Central memory CD8-positive, alpha-beta T cell (primary cell): ENCODE measurements at places on chromosomes 2 and 18.

- H3K36me3 ChIP-seq = no peaks in the 10 kb centered on the region
- no peak overlapping the region for H3K27ac ChIP-seq
- H3K27me3 ChIP-seq = peaks cover 31% of the 10 kb centered on the region
- DNase-seq = no peak
- no peaks in the 10 kb centered on the region for H3K4me1 ChIP-seq
Observed at GRCh38 chr18:8958660-8959059, 143.8 kb upstream of the NDUFV2 start.

- H3K4me3 ChIP-seq = no peak overlapping the region
- no peak for DNase-seq
- peaks cover 4% of the 10 kb centered on the region for H3K27me3 ChIP-seq
- no peaks in the 10 kb centered on the region for H3K4me1 ChIP-seq
- no peak overlapping the region for H3K27ac ChIP-seq
- H3K36me3 ChIP-seq = no peaks in the 10 kb centered on the region
Observed at GRCh38 chr18:45518311-45519155, 96.7 kb upstream of the SLC14A2 start.

- H3K36me3 ChIP-seq = peaks cover 3% of the 10 kb centered on the region
- H3K4me3 ChIP-seq = no peak overlapping the region
- no peaks in the 10 kb centered on the region for H3K4me1 ChIP-seq
- H3K27ac ChIP-seq = no peak overlapping the region
- no peaks in the 10 kb centered on the region for H3K27me3 ChIP-seq
Observed at GRCh38 chr18:56799756-56800155, 148.6 kb downstream of the WDR7 start.

GRCh38 chr18:26436176-26437051 lies 111.9 kb downstream of the KCTD1 start:
- H3K27ac ChIP-seq = no peak overlapping the region
- no peaks in the 10 kb centered on the region for H3K4me1 ChIP-seq
- H3K36me3 ChIP-seq = no peaks in the 10 kb centered on the region

GRCh38 chr18:22067109-22067508 lies 102.3 kb upstream of the GATA6 start:
- DNase-seq = no peak
- H3K4me1 ChIP-seq = no peaks in the 10 kb centered on the region
- no peak overlapping the region for H3K4me3 ChIP-seq
- no peaks in the 10 kb centered on the region for H3K36me3 ChIP-seq

- H3K4me1 ChIP-seq = peaks cover 85% of the 10 kb centered on the region
- H3K36me3 ChIP-seq = peaks cover 13% of the 10 kb centered on the region
Observed at GRCh38 chr2:68404164-68404563, 39.1 kb downstream of the PLEK start.

DNA sequence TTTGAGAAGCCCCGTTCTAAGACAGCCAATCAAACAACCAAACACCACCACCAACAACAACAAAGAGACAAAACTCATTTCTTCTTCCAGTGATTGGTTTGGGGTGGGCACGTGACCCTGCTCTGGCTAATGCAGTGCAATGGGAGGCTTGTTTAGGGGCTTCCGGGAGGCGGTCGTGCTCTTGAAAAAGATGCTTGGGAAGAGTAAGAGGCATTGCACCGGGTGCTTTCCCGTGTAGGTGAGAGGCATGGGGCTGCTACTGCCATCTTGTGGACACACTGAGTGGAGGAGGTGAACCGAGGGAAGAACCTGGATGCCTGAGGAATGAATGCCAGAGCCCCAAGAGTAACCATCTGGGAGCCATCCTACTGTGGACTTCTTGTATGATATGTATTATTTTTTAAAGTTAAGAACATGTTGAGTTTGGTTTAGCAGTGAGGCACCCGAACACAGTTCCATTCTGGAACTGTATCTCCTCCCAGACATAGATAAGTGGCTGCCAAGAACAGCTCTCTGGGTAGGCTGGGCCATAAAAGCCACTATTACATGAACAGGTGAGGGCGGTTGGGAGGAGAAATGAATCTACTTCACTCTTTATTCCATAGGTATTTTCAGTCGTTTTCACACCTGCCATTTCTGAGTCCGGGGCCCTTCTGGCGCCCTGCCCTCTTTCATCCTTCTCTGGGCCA lies 19.1 kb upstream of the ARHGAP25 start:
- peak overlapping the region; percentile 42 for H3K4me3 ChIP-seq
- H3K4me1 ChIP-seq = peaks cover 66% of the 10 kb centered on the region
- no peaks in the 10 kb centered on the region for H3K36me3 ChIP-seq
- peak overlapping the region; percentile 66 for H3K27ac ChIP-seq
- DNase-seq = no peak

DNA sequence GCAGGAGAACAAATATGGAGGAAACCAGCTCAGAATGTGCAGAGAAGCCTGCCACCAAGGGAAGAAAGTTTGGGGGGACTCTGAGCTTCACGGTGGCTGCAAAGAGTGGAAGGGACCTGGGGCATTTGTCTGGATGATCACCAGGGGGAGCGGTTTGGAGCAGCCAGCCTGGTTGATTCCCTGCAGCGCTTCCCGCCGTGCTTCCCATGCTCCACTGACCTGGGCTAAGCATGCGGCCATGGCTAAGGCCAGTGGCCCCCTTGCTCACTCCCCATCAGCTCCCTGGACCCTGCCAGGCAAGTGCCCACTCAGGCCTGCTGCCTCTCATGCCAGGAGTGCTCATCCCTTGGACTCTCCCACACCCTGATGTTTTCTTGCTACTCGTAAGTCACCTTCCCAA lies 27.0 kb downstream of the NTSR2 start:
- no peaks in the 10 kb centered on the region for H3K36me3 ChIP-seq
- H3K4me1 ChIP-seq = no peaks in the 10 kb centered on the region
- H3K27me3 ChIP-seq = peaks cover 26% of the 10 kb centered on the region
- H3K27ac ChIP-seq = no peak overlapping the region

DNA sequence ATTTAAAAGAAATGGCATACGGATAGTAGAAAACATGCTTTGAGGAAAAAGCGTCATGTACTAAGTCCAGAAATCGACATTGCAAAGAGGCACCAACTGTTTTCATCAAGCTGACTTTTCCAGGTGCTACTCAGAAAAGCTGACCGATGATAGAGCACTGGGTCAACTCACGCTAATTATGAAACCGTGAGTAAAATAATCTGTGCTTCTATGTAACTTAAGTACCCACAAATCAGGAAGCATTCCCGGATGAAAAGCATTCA lies 353 bp upstream of the NUP35 start:
- H3K27ac ChIP-seq = peak overlapping the region; percentile 91
- peaks cover 20% of the 10 kb centered on the region for H3K4me1 ChIP-seq
- H3K4me3 ChIP-seq = peak overlapping the region; percentile 88
- DNase-seq = no peak

- no peak for DNase-seq
- H3K36me3 ChIP-seq = no peaks in the 10 kb centered on the region
- H3K27me3 ChIP-seq = peaks cover 45% of the 10 kb centered on the region
- no peak overlapping the region for H3K27ac ChIP-seq
Observed at GRCh38 chr2:19574778-19575260, 216.4 kb upstream of the OSR1 start.

- peaks cover 22% of the 10 kb centered on the region for H3K4me1 ChIP-seq
- H3K36me3 ChIP-seq = peaks cover 11% of the 10 kb centered on the region
Observed at GRCh38 chr2:126652323-126652891, 3.6 kb upstream of the GYPC start.

- no peak for DNase-seq
- H3K4me1 ChIP-seq = no peaks in the 10 kb centered on the region
- no peaks in the 10 kb centered on the region for H3K36me3 ChIP-seq
- H3K27me3 ChIP-seq = peaks cover 76% of the 10 kb centered on the region
- H3K4me3 ChIP-seq = no peak overlapping the region
Observed at GRCh38 chr18:63888470-63889190, 1.1 kb downstream of the SERPINB2 start.

DNA sequence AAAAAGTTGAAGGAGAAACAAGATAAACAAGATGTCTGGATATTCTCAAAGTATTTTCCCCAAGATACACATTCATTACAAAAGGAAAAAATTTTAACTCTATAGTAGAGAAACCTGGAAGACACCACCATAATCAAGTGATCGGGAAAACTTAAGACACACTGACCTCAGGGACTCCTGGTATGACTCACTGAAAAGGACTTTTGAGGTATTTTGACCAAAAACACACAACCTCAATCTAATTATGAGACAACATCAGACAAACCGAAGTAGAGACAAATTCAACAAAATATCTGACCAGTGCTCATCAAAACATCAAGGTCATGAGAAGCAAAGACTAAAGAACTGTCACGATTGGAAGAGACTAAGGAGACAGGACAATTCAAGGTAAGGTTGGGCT lies 34.7 kb downstream of the LPIN2 start:
- H3K27ac ChIP-seq = peak overlapping the region; percentile 88
- peak overlapping the region; percentile 70 for H3K4me3 ChIP-seq
- peaks cover 74% of the 10 kb centered on the region for H3K4me1 ChIP-seq
- no peak for DNase-seq
- peaks cover 17% of the 10 kb centered on the region for H3K36me3 ChIP-seq
- H3K27me3 ChIP-seq = no peaks in the 10 kb centered on the region

GRCh38 chr2:236746833-236747232 lies 177.2 kb downstream of the ACKR3 start:
- peaks cover 71% of the 10 kb centered on the region for H3K27me3 ChIP-seq
- no peaks in the 10 kb centered on the region for H3K36me3 ChIP-seq
- H3K4me1 ChIP-seq = no peaks in the 10 kb centered on the region

GRCh38 chr2:17594533-17595401 lies 54.3 kb downstream of the VSNL1 start:
- DNase-seq = no peak
- peaks cover 15% of the 10 kb centered on the region for H3K27me3 ChIP-seq
- no peak overlapping the region for H3K4me3 ChIP-seq
- H3K4me1 ChIP-seq = no peaks in the 10 kb centered on the region
- no peak overlapping the region for H3K27ac ChIP-seq
- no peaks in the 10 kb centered on the region for H3K36me3 ChIP-seq

- peak overlapping the region; percentile 78 for H3K4me3 ChIP-seq
- peak; percentile 23 for DNase-seq
- peaks cover 31% of the 10 kb centered on the region for H3K4me1 ChIP-seq
- H3K36me3 ChIP-seq = peaks cover 17% of the 10 kb centered on the region
- peaks cover 11% of the 10 kb centered on the region for H3K27me3 ChIP-seq
- H3K27ac ChIP-seq = peak overlapping the region; percentile 95
Observed at GRCh38 chr18:58863539-58864145, 1.0 kb upstream of the ZNF532 start.

- H3K27me3 ChIP-seq = peaks cover 18% of the 10 kb centered on the region
- H3K36me3 ChIP-seq = peaks cover 1% of the 10 kb centered on the region
- no peak for DNase-seq
- no peaks in the 10 kb centered on the region for H3K4me1 ChIP-seq
- H3K27ac ChIP-seq = no peak overlapping the region
Observed at GRCh38 chr2:15073664-15074063, 441.1 kb downstream of the LRATD1 start.

- no peaks in the 10 kb centered on the region for H3K4me1 ChIP-seq
- no peak for DNase-seq
Observed at GRCh38 chr2:198127627-198128026, 323.2 kb downstream of the PLCL1 start.

DNA sequence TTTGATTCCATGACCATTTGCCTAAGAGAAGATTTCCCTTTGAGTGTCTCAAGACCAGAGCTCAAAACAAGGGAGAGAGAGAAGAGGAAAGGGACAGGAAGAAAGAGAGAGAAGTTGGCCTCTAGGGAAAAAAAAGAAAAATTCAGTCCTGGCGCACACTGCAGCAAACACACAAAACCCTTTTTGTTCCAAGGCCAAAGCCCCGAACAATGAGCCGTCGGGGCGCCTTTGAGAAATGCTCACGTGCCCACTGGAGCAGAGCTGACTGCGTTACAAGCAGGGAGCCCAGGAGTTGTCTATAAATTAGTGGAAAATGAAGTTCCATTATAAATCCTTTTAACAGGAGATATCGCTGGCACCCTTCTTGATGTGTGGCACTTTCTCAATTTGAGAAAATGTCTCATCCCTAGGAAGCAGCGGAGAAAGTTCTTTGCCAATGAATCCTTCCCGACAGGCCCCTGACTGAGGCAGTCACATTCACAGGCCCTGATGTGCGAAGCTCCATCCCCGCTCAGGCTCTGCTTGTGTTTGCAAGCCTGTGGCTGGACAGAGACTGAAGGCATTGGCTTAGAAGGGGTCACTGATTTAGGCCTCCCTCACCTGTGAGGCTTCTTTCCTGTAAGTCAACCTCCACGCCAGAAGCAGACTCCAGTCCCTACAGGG lies 32.1 kb upstream of the NCKAP5 start:
- no peaks in the 10 kb centered on the region for H3K27me3 ChIP-seq
- no peak overlapping the region for H3K27ac ChIP-seq
- H3K36me3 ChIP-seq = no peaks in the 10 kb centered on the region
- no peak for DNase-seq
- H3K4me1 ChIP-seq = no peaks in the 10 kb centered on the region
- no peak overlapping the region for H3K4me3 ChIP-seq

DNA sequence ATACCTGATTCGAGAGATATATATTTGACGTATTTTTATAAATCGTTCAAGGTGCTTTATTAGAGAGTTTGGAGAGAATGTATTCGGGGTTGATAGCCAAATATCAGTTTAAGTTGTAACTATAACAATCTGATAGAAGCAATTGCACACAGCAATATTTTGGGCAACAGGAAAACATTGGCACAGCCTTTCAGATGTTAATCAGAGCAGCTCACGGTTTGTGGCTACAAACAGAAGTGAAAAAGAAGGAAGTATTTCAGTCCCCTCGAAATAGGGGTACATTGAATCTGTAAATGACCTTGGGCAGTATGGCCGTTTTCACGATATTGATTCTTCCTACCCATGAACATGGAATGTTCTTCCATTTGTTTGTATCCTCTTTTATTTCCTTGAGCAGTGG lies 20.6 kb downstream of the SERPINB10 start:
- peaks cover 54% of the 10 kb centered on the region for H3K27me3 ChIP-seq
- H3K4me1 ChIP-seq = no peaks in the 10 kb centered on the region
- H3K27ac ChIP-seq = no peak overlapping the region
- no peak overlapping the region for H3K4me3 ChIP-seq

DNA sequence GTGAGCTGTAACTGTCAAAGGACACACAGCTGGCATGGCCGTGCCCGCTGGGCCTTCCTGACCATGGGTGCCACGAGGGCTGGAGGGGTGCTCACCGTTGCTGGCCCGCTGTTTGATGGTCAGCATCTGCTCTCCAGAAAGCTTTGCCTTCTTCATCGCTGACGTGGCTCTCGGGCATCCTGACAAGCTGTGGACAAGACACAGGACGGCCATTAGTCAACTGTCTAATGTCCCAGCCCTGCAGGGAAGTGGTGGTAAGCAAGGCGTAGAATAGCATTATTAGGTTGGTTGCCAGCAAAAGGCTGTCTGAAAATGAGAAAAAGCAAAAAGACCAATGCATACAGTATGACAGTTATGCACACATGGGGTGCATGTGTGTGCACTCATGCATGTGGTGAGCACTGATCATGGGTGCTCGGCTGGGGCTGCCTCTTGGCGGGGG lies 64.7 kb upstream of the PXDN start:
- H3K36me3 ChIP-seq = no peaks in the 10 kb centered on the region
- no peak overlapping the region for H3K4me3 ChIP-seq
- no peak for DNase-seq
- H3K27ac ChIP-seq = no peak overlapping the region
- H3K27me3 ChIP-seq = no peaks in the 10 kb centered on the region

GRCh38 chr2:157761520-157761919 lies 114.6 kb downstream of the ACVR1 start:
- H3K27ac ChIP-seq = no peak overlapping the region
- no peaks in the 10 kb centered on the region for H3K27me3 ChIP-seq
- DNase-seq = no peak
- H3K4me3 ChIP-seq = no peak overlapping the region
- no peaks in the 10 kb centered on the region for H3K4me1 ChIP-seq
